ENCODE measurements at places on chromosomes 2 and 18.

DNA sequence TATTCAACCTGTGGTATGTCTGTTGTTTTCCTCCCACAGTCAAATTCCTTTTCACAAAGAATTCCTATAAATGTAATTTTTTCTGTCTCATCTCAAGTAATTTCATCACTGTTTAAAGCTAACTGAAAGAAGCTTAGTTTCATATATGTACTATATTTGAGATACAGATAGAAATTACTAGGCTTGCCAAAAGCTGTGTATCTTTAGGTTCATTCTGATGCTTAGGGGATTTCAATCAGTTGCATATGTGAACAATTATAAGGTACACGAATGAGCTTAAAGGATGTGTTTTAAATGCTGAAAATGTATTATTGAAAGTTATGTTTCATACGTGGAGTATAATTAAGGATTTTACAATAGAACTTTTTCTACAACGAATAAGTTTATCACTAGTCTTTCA lies 59.2 kb upstream of the DSG1 start:
- DNase-seq = no peak

DNA sequence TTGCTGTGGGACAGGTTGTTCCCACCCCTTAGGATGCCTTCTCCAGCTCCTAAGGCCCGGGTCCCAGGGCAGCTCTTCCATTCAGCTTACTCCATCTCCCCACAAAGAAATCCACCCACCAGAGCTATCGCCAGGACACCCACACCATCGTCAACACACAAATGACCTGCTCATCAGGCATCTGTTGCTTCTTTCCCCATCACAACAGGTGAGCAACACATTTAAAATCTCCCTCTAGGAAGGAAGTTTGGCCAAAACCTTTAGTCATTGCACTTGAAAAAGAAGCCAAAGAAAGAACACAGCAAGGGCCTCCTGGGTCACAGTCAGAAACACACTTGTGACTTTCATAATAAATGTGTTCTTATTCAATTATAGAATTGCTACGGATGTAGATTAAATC lies 289.0 kb downstream of the PIEZO2 start:
- no peak for DNase-seq

GRCh38 chr18:260547-260946 lies 7.3 kb downstream of the THOC1 start:
- DNase-seq = no peak

GRCh38 chr18:25140962-25141308 lies 211.0 kb downstream of the ZNF521 start:
- no peak for DNase-seq

DNA sequence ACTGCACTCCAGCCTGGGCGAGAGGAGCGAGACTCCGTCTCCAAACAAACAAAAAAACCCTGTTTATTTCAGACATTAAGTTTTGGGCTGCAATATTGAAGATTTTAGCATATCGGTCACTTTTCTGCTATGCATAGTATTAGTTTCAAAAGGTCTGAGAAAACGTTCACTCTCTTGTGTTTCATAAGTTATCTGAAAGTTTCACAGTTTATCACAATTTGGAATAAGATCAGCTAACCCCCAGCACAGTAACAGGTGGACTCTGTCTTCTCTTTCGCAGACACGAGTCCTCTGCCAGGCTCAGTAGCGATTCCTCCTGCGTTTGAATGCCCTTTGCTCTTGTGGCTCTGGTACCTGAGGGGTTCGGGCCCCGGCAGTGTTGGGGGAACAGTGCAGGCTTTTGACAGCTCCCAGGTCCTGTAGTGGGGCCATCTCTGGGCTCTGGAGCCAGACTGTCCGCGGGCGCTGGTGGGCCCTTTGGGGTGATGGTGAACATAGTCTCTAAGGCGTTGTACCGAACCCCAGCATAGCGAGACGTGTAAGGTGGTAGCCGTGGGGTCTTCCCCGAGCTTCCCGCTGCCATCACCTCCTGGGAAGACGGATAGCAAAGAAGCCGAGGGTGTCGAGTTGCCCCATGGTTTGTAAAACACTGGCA lies 20.4 kb downstream of the NFATC1 start:
- no peak for DNase-seq

- no peak for DNase-seq
Observed at GRCh38 chr18:10271481-10271880, 183.0 kb upstream of the APCDD1 start.

- DNase-seq = no peak
Observed at GRCh38 chr18:61791031-61791430, 101.8 kb downstream of the RNF152 start.

GRCh38 chr18:21943456-21943855 lies 202.9 kb downstream of the MIB1 start:
- DNase-seq = no peak

- DNase-seq = no peak
Observed at GRCh38 chr18:3255611-3256165, 6.2 kb upstream of the MYL12B start.

- DNase-seq = peak; percentile 51
Observed at GRCh38 chr2:131016826-131017741, 76.2 kb downstream of the FAM168B start.

- no peak for DNase-seq
Observed at GRCh38 chr2:39007875-39008504, 112.9 kb downstream of the SOS1 start.

- DNase-seq = no peak
Observed at GRCh38 chr2:197950006-197950405, 145.6 kb downstream of the PLCL1 start.

GRCh38 chr2:207640661-207641060 lies 15.5 kb upstream of the METTL21A start:
- no peak for DNase-seq

DNA sequence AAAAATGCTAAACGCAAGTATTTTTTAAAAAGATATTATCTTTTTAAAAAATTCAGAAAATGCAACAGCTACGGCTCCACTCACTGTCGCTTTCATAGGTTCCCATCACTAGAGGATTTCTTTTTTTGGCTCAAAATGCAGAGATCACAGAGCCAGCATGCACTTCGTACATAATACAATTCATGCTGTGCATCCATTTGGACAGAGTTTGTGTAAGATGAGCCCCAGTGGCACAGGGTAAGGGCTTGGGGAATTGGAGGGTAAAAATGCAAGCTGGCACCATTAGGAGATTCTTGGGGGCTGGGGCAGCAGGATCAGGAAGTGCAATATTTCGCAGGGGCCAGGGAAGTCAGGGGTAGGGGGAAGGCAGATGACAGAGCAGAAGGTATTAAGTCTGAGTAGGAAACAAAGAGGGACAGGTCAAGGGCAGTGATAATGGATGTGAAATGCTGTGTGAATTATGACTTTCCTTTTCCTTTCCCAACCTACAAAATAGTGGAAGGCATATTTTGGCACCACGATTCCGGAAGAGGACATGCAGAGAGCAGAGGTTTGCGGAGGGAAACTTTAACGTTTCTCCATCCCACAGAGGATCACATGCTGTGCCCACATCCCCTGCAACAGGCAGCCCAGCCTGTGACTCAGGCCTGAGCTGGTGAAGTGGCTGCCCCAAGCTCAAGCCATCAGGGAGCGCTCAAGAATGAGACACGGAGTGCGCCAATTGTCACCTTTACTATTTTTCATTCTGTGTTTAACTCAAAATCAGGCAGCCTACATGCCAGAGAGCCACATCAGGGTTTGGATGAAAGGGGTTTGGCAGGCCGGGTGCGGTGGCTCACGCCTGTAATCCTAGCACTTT lies 4.7 kb downstream of the CAPG start:
- peak; percentile 93 for DNase-seq

DNA sequence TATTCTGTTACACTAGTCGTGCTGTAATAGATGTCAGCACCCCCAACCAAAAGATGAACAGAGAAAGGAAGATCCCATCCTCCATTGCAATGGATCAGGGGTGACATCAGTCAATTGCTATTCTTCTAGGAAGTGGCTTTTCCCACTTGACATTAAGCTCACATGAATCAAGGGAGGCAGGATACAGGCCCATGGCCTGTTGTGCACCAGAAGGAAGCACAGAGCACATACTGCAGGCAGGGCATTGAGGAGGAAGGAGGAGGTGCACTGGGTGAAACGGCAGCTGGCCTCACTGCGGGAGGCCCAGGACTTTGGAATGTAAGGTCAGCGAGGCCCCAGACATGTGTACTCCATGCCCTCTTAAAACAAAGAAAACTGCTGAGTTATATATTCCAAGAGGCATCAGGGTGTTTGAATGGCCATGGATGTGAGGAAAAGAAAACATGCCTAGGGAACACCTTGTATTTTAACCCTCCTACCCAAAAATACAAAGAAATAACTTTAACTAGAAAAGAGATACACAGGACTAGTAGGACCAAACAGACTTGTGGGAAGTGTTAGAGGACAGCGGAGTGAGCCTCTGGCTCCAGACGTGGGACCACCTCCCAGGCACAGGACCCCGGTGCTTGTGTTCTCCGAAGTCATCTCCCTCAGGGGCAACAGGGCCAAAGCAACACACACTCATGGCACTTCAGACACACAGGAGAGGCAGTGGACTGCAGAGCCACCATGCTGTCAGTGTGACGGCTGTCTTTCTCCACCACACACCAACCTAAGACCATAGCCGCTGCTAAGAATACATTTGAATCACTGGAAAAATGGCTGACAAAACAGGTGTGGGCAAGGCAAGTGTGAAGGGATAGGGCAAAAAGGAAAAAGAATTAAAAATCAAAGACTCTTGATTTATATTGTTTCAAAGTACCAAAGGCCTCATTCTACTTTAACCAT lies 51.4 kb upstream of the RIOK3 start:
- DNase-seq = peak; percentile 78

GRCh38 chr2:61288070-61288841 lies 126.3 kb downstream of the C2orf74 start:
- DNase-seq = no peak

GRCh38 chr2:174586418-174587295 lies 10.9 kb downstream of the WIPF1 start:
- DNase-seq = no peak

- no peak for DNase-seq
Observed at GRCh38 chr2:218400930-218401881, 1.5 kb downstream of the CTDSP1 start.

GRCh38 chr2:75246441-75247167 lies 47.3 kb upstream of the TACR1 start:
- DNase-seq = no peak

- DNase-seq = peak; percentile 31
Observed at GRCh38 chr2:40034198-40034597, 255.1 kb upstream of the THUMPD2 start.

GRCh38 chr18:27109451-27109850 lies 75.7 kb downstream of the CHST9 start:
- no peak for DNase-seq

DNA sequence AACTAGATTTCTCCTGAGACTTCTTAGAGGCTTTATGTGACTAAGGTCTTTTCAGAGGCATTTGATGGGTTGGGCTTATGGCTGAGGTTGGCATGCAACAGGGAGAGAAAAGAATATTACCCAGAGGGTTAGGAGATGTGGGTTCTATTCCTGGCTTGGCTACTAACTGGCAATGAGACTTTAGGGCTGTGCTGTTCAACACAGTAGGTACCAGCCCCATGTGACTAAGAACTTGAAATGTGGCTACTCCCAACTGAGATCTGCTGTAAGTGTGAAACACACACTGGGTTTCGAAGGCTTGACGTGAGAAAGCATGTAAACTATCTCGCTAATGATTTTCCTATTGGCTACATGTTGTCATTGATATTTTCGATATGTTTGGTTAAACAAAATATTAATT lies 324.9 kb upstream of the SLC14A2 start:
- DNase-seq = no peak

GRCh38 chr18:23498117-23498516 lies 5.2 kb upstream of the RMC1 start:
- no peak for DNase-seq

DNA sequence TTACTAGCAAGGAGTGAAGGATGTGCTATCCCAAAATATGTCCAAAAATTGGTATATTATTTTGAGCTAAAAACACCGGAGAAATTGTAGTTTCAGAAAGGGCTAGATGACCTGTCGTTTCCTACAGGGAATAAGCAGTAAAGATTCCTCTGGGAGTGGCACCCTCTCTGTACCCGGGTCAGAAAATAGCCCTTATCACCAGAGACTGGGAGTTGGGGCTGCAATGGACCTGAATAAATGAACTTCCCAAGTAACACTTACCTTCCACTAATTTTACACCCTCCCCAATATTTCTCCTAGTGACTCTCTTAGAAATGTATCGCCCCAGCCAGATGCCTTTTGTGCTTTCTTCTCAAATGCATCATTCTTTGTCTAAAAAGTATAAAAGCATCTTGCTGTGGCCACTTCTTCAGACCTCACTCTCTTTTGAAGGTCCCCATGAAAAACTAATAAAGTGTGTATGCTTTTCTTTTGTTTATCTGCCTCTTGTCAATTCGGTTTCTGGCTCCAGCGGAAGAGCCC lies 734 bp upstream of the RMC1 start:
- no peak for DNase-seq

DNA sequence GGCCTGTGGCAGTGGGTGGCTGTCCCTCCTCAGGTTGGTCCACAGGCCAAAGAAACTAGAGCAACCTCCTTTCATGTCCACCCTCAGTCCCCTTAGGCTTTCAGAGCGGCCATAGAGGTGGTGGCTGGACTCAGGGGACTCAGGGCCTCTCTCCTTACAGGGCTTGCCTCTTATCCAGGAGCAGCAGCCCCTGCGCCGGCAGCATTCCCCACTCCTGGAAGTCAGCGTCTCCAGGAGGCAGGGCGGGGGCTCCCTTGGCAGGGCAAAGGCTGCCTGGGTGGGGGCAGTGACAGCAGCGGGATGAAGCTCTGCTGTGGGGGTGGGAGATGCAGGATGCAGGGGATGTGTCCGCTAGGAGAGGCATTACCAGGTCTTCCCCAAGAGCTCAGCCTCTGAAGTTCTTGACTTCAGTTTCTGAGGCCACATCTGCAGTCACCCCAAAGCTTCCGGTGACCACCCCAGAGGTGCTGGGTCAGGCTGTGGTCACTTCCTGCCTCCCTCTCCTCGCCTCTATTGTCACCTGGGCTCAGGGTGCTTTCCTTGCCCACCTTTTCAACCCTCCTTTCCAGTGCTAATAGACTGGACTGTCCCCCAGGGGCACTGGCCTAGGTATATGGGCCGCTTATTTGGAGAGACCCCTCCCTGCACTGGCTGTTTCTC lies 8.6 kb upstream of the GPR55 start:
- no peak for DNase-seq

- DNase-seq = no peak
Observed at GRCh38 chr2:176544991-176545956, 276.0 kb downstream of the MTX2 start.

- no peak for DNase-seq
Observed at GRCh38 chr2:10504370-10504993, 56.4 kb upstream of the ODC1 start.

DNA sequence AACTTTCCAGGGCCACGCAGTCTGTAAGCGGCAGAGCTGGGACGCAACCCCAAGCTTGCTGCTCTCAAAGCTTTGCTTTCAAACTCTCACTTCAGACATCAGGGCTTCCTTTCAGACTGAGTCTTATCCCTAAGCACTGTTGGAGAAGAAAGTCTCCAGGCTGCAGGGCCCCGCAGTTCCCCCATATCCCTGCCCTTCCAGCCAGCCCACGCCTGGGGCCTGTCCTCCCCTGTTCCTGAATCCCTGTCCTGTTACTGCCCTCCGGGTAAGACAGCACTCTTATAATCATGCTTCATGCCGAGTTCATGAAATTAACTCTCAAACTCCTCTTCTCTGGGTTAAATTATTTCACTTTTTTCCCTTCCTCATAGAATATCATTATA lies 37.9 kb downstream of the HPCAL1 start:
- no peak for DNase-seq

- DNase-seq = no peak
Observed at GRCh38 chr2:239934571-239935171, 90.5 kb downstream of the NDUFA10 start.

- DNase-seq = no peak
Observed at GRCh38 chr18:8413751-8414150, 195.5 kb upstream of the RAB12 start.

- no peak for DNase-seq
Observed at GRCh38 chr2:185373229-185373628, 365.4 kb upstream of the FSIP2 start.
